ENCODE measurements at places on chromosomes 3 and 15.

DNA sequence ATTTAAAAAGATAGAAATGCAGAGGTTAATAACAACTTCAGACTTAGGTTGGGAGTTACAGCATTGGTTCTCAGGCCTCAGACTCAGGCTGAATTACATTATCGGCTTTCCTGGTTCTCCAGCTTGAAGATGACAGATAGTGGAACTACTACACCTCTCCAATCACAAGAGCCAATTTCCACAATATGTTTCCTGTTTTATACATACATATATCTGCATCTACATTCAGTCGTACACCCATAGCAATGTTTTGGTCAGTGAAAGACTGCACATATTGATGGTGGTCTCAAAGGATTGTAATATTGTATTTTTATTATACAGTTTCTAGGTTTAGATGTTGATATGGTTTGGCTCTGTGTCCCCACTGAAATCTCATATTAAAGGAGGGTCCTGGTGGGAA, 35.4 kb downstream of the AADACL2 start:
- no peak for DNase-seq

- DNase-seq: no peak
Measured at GRCh38 chr3:184741798-184742675, 30.2 kb upstream of the MAGEF1 start.

GRCh38 chr3:17307482-17307881, 422.7 kb downstream of the PLCL2 start:
- DNase-seq: no peak

DNA sequence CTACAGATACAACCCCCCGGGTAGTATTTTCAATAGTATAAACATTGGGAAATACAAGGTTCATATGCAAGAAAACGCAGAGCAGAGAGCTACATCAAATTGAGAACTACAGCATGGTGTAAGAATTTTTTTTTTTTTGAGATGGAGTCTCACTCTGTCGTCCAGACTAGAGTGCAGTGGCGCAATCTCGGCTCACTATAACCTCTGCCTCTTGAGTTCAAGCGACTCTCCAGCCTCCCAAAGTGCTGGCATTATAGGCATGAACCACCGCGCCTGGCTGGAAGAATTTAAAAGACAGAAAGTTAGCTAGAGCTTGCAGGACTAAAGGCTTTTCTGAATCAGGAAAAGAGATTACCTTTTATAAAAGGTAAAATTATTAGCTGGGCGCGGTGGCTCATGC, 42.0 kb downstream of the PIGB start:
- no peak for DNase-seq

- DNase-seq: no peak
Measured at GRCh38 chr15:31439328-31439727, 112.7 kb downstream of the KLF13 start.

DNA sequence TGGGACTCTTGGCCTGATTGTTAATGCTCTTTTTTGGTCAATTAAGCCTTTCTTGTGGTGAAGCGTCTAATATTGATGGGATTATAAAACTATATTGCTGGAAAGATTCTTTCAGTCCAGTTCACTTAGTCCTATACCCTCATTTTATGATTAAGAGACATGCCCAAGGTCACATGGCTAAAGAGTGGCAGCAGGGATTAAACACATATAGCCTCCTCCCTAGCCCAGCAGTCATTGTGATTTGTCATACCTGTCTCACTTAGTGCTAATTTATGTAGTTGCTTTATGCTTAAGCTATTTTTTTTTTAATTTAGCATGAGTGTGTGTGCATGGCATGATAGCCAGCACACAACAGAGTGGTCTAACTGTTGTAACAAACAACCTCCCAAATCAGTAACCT, 9.5 kb downstream of the PARP14 start:
- no peak for DNase-seq

GRCh38 chr3:123031051-123031450, 3.5 kb upstream of the SEMA5B start:
- no peak for DNase-seq

- no peak for DNase-seq
Measured at GRCh38 chr3:187960820-187961219, 193.1 kb upstream of the LPP start.

All from D341Med (cell line).